ENCODE measurements at places on chromosomes 1 and 21.

GRCh38 chr1:5991381-5992025 lies 722 bp downstream of the NPHP4 start:
- peak; percentile 21 for DNase-seq

DNA sequence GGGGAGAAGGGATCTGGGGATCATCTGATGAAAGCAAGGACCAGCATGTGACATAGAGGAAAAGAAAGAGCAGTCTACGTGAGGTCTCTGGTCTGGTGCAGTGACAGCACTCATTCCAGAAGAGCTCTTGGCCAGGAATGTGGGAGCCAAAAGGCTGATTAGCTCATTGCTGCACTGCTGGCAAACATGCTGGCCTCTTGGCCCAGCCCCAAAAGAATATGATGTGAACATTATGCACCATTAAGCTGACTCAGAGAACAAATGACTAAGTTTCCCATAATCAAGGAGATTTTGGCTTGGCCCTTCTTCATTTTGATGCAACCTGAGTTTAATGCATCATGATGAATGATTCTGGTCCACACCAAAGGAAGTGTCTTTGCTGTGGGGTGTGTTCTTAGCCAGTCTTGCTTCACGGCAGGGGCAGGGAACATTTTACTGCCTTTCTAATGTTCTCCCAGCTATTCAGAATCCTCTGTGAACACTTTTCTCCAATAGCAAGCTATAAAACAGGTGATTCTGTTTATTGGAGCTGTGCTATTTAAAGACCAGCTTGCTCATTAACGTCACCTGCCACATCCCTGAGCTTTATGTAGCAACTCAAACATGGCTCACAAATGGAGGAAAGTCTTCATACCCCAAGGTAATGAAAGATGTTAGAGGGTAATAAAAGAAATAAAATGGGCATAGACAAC lies 55.1 kb downstream of the PCBP3 start:
- DNase-seq: no peak

- peak; percentile 54 for DNase-seq
Observed at GRCh38 chr1:74964508-74965102, 169.6 kb upstream of the LHX8 start.

- DNase-seq: no peak
Observed at GRCh38 chr1:97105531-97105930, 383.9 kb downstream of the PTBP2 start.

DNA sequence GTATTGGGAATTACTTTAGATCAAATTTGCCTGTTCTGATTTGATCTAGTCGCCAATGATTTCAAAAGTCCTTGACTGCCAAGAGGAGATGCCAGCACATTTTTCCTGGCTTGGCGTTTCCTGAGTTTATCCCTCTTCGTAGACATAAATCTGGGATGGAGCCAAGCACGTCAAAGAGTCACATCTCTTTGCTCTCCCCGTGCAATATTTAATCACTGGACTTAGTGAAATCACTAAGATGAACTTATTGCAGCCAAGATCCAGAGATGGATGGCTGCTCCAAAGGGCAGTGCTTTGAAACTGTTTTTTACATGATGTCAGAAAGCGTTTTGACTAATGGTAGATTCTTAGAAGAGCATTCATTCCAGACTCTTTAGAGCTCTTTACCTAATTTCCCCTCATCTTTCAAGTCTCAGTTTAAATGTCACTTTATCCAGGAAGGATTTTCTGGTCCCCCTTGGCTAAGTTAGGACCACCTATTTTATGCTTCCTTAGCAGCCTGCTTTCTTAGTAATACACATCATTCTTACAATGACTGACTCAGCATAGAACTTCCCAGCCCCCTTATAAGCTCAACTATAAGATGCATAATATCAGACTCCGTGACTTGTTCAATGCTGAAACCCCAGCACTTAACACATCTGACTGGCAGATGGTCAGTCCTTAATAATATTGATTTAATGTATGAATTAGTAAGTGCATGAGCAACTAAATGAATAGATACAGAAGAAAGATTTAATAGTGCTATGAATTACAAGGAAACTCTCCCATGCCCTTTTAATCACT lies 94.4 kb upstream of the GREM2 start:
- no peak for DNase-seq
